ENCODE measurements at places on chromosomes 13 and 19.

GRCh38 chr19:48975947-48976847, 11.1 kb downstream of the FTL start:
- DNase-seq = no peak

- DNase-seq = no peak
Measured at GRCh38 chr13:71249011-71249410, 618.0 kb downstream of the DACH1 start.

GRCh38 chr19:45451131-45451849, 16.5 kb upstream of the FOSB start:
- DNase-seq = no peak

- DNase-seq = no peak
Measured at GRCh38 chr13:67101730-67102467, 128.2 kb downstream of the PCDH9 start.

DNA sequence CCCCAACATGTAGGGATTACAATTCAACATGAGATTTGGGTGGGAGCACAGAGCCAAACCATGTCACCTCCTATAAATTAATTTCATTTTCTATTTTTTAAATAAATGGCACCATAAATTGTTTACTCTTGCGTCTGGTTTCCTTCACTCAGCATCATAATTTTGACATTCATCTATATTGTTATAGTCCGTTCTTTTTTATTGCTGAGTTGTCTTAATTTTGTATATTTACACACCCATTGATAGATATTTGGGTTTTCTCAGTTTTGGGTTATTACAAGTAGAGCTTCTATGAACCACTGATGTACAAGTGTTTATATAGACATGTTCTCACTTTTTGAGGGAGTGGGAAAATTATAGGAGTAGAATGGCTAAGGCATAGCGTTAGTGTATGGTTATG, 445.4 kb downstream of the MYO16 start:
- no peak for DNase-seq

GRCh38 chr19:2495130-2495641, 19.3 kb downstream of the GADD45B start:
- peak; percentile 36 for DNase-seq

DNA sequence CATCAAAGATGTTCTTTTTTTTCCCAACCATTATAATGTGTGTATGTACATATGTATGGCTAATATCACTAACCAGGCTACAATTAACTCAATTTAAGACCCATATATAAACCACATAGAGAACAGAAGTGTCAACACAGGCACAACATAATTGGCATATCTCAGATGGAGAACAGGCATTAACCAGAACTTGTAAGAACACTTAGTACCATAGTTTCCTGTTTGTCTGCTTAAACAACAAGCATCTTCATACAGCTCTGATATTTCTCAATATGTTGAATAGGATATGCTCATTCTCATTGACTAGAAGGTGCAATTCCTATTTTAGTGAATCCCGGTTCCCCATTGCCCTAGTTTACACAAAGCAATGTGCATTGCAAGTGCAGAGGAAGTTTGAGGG, 116.9 kb upstream of the EDNRB start:
- no peak for DNase-seq

- no peak for DNase-seq
Measured at GRCh38 chr19:41288673-41289530, 21.1 kb upstream of the CCDC97 start.

DNA sequence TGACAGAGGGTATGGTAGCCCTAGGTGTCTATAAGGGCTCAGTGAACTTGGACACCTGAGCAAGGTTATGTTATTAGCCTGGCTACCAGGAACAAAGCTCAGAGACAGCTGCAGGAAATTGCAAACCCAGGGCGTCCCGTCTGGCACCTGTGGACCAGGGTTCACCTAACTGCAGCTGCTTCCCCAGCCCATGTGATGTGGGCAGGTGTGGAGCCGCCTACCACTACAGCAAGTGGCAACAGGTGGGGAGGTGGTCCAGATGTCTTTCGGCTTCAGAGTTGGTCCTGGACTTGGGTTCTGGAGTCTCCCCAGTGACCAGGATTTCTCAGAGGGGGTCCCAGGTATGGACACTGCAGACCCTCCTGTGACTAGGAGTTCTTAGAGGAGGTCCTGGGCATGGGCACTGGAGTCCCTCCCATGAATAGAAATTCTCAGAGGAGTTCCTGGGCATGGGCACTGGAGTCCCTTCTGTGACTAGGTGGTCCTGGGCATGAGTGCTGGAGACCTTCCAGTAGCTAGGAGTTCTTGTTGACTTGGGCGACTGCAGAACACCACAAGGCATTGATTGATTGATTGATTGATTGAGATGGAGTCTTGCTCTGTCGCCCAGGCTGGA, 25.2 kb downstream of the ACTL9 start:
- DNase-seq = no peak

GRCh38 chr13:76696370-76696769, 189.8 kb downstream of the KCTD12 start:
- no peak for DNase-seq

GRCh38 chr13:35697186-35697730, 220.8 kb upstream of the MAB21L1 start:
- no peak for DNase-seq

DNA sequence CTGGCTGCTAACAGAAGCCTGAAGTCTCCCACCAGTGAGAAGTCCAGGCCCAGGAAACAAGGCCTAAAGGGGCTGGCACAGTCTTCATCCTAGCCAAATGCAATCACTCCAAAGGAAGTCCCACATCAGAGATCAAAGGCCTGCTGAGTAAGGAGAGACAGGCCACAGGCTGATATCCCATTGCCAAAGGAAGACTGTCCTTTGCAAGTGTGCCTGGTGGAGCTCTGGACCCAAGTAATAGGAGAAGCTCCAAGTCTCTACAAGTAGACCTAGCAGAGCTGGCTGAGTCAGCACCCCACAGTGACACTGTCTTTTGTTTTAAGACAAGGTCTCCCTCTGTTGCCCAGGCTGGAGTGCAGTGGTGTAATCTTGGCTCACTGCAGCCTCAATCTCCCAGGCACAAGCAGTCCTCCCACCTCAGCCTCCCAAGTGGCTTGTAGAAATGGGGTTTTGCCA, 4.5 kb downstream of the DBP start:
- no peak for DNase-seq

- no peak for DNase-seq
Measured at GRCh38 chr13:54226876-54227275, 1198.3 kb downstream of the OLFM4 start.

GRCh38 chr13:32252812-32253438, 62.2 kb downstream of the ZAR1L start:
- DNase-seq = no peak

DNA sequence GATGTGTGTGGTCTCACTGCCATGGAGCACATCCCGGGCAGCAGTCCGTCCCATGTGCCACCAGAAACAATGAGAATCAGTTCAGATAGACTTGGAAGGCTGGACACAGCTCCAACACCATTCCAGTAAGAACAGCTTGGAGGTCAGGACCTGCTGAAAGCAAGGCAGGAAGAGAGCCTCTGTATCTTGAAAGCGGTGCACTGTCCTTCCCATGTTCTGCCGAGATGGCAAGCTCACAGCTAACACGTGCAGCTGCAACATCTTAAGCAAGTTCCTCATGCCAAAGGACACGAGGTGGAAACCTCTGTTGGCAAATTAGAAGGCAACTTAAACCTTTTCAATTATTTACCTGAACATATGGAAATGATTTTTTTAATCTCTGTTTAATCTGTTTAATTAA, 175.4 kb downstream of the DLEU7 start:
- DNase-seq = no peak

DNA sequence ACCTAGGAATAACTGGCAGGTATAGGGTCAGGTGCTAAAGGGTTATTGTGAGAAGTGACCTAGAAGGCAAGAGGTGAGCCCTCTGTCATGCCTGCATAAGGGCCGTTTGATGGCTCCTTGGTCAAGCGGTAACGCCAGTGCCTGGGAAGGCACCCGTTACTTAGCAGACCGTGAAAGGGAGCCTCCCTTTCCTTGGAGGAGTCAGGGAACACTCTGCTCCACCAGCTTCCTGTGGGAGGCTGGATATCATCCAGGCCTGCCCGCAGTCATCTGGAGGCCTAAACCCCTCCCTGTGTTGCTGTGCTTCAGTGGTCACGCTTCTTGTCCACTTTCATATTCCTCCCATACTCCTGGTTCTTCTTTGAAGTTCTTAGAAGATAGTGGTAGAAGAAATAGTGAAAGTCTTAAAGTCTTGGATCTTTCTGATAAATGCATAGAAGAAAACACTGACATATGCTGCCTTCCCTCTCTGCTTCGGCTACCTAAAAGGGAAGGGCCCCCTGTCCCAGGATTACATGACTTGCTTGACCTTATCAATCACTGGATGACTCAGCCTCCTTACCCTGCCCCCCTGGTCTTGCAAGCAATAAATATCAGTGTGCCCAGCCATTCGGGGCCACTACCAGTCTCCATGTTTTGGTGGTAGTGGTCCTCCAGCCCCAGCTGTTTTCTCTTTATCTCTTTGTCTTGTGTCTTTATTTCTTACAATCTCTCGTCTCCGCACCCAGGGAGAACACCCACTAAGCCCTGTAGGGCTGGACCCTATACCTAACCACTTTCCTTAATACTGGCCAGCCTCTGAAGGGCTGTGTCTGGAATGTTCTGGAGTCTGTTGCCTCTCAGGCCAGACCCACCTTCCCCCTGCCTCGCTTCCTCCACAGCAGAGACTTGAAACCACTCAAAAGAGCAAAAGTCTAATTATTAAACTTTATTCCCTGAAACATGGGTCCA, 16.1 kb upstream of the ABCC4 start:
- DNase-seq = no peak

DNA sequence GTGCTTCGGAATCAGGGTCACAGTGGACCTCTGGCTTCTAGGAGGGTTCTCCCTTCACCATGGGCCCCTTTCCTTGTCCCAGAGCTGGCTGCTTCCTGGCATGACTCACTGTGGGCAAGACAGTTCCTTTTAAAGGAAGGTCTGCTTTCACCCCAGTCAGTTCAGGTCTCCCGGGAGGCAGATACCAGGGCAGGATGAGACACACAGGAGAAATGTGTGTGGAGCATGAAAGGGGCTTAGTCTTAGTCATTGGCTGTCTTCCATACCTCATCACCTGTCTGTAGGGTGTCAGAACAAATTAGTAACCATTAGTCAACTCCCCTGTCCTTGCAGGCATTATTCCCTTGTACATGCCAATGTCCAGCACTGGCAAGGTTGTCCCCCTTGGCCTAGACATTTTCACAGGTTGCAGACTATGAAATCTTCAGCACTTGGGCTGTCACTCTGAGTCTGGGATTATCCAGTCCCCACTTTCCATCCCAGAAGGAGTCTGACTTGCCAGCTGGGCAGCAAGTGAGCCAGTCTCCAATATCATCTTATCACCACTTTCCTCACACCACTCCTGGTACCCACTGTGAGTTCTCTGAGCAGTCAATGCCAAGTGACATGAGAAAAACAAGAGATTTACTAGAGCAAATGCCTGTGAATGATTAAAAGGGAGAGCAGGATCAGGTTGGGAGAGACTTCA, 76.8 kb upstream of the MEDAG start:
- DNase-seq = no peak

DNA sequence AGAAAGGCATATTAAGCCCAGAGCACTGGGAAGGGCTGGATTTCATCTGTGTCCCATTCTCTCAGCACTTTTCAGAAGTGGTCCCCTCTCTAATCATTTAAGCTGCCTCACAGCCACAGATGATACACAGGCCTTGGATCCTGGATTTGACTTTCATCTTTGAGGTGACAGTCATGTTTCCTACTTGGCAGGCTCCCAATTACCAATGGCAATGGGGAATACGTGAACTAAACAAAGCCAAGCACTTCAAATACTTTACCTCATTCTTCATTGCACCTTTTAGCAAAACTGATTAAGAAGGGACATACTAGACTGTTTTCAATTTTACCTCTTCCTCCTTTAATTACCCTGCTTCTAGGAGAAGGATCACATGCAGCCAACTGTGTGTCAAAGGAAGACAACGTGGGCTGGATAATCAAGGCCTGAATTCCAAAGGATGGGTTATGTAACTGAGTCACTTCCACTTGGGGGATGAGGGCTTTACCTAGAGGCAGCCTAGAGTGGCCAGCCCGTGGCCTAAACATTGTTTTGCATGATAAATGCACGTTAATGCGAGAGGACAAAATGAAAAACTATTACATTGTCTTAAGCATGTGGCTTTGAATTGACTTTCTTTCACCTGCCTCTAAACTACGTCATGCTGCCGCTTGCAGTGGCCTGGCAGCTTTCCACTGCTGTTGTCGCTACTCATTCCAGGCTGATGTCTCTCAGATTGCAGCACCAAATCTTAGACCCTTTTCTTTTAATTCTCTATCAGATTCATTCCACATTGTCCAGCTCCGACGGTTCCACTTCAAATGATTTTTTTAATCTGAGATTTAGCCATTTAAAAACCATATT, 95.0 kb downstream of the KCTD12 start:
- peak; percentile 76 for DNase-seq

- DNase-seq = no peak
Measured at GRCh38 chr19:29326849-29327840, 114.2 kb upstream of the UQCRFS1 start.

GRCh38 chr19:15508035-15508710, at the start of gene CYP4F22:
CYP4F22 (plus strand) TSS chr19:15508525; CDS start chr19:15525337, 16,812 bp downstream.
- no peak for DNase-seq

- DNase-seq = no peak
Measured at GRCh38 chr13:111897846-111898215, 169.1 kb upstream of the SOX1 start.

- DNase-seq = no peak
Measured at GRCh38 chr13:94139393-94139995, 340.0 kb downstream of the DCT start.

DNA sequence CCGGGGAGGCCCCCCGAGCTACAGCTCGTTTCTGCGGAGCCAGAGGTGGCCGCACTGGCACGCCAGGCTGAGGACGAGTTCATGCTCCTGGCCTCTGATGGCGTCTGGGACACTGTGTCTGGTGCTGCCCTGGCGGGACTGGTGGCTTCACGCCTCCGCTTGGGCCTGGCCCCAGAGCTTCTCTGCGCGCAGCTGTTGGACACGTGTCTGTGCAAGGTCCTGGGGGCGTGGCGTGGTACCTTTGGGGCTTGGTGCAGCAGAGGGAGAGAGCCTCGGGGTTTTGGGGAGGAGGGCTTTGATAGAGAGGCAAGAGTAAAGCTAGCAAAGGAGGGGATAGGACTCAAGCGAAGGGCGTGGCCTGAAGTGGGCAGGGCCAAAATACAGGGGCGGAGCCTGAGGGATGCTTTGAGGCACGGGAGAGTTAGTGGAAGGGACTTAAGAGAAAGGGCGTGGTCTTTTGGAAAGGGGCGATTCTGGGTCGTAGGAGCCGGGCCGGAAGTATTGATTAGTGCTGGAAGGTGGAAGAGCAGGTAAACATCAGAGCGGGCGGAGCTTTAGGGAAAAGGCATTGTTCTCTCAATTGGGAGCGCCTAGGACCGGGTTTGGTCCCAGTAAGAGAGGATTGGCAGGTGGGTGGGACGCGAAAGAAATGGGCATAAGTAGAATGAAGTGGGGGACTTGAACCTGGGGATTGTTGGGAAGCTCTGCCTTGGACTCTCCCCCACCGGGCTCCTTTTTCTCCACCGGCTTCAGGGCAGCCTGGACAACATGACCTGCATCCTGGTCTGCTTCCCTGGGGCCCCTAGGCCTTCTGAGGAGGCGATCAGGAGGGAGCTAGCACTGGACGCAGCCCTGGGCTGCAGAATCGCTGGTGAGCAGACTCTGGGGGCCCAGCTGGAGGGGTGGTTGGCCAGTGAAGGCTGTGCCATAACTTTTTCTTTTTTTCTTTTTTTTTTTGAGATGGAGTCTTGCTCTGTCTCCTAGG, 1.2 kb downstream of the PPM1N start:
- DNase-seq = no peak

GRCh38 chr19:44163789-44164188, 1.1 kb upstream of the ZNF226 start:
- DNase-seq = no peak

GRCh38 chr13:85638265-85638664, 161.0 kb downstream of the SLITRK6 start:
- DNase-seq = no peak
